RCC 7860 (cell line): ENCODE measurements at places on chromosomes 12 and 14.
A peak's percentile ranks its signal among the peaks of the same experiment; 100 is the strongest.

- DNase-seq: no peak
Measured at GRCh38 chr12:118073768-118074167, 12.8 kb upstream of the WSB2 start.

- no peak for DNase-seq
Measured at GRCh38 chr14:23566778-23567185, 809 bp downstream of the AP1G2 start.

DNA sequence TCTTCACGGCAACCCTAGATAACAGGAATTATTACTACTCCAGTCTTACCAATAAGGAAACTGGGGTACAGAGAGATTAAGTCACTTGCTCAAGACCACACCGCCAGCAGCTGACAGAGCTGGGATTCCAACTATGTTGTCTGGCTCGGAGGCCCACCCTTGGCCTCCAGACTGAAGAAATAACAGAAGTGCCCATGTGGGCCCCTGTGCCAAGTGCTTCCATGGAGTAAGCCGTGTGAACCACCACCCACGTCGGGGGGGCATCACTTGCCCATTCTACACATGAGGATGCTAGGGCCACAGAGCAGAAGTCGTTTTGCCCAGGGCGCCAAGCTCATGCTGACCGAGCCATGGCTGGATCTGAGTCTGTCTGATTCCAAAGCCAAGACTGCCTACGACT lies 926 bp upstream of the CMKLR1 start:
- no peak for DNase-seq

GRCh38 chr14:57389646-57390036 lies 745 bp upstream of the NAA30 start:
- no peak for DNase-seq

- no peak for DNase-seq
Measured at GRCh38 chr14:50432131-50432530, 35.5 kb upstream of the CDKL1 start.

DNA sequence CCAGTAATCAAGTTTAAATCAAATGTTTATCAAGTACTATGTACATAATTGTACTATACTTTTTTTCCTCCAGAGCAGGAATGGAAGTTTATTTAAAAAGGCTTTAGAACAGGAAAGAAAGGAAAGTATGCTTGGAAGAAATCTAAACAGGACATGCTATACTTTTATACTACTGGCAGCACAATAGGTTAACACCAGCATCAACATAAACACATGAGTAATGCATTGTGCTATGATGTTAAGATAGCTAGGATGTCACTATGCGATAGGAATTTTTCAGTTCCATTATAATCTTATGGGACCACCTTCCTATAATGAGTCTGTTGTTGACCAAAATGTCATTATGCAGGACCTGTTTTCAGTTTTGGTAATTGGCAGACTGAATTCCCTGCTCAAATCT lies 41.5 kb upstream of the ANKS1B start:
- DNase-seq: no peak

GRCh38 chr14:92039063-92039718 lies 668 bp downstream of the TRIP11 start:
- DNase-seq: peak; percentile 49

GRCh38 chr12:56999456-56999855 lies 6.9 kb downstream of the ZBTB39 start:
- no peak for DNase-seq

GRCh38 chr12:108185002-108185401 lies 55.9 kb downstream of the WSCD2 start:
- no peak for DNase-seq

- DNase-seq: no peak
Measured at GRCh38 chr14:52275372-52275771, 7.9 kb downstream of the PTGDR start.

GRCh38 chr14:96848011-96848410 lies 50.8 kb downstream of the VRK1 start:
- no peak for DNase-seq

GRCh38 chr12:63304887-63305316 lies 153.9 kb upstream of the AVPR1A start:
- no peak for DNase-seq

DNA sequence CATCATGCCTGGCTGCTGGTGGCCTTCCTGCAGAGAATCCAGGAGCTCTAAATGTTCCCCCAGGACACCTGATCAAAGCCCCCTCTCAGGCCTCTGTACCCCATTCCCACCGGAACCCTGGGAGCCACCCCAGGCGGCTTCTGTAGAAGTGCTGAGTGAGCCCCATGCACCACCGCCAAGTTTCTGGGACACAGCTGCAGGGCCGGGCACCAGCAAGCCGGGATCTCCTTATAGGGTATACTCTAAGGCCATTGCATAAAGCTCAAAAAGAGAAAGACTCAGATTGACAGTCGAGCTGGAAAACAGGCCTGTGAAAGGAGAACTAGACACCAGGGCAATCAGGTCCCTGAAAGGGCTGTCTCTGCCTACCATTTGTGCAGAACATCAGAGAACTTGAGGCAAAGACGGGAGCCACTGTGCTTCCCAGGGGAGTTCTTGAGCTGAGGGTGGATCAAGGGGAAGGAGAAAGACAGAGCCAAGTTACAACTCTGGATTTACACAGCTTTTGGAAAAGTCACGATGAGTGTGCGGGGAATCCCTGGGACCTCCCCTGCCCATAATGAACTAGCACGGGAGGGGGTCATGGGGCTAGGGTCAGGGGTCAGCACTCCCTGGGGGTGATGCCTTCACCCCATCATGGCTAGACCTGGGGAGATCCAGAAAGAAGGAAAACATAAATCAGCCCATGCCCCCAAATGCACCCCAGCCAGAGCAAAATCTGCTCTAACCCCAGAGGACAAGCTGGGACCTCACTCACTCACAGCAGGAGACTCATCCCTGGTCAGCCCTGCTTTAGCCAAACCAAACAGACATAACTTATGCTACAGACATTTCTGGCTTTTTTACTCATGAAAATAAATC lies 51.1 kb downstream of the ITPK1 start:
- no peak for DNase-seq

DNA sequence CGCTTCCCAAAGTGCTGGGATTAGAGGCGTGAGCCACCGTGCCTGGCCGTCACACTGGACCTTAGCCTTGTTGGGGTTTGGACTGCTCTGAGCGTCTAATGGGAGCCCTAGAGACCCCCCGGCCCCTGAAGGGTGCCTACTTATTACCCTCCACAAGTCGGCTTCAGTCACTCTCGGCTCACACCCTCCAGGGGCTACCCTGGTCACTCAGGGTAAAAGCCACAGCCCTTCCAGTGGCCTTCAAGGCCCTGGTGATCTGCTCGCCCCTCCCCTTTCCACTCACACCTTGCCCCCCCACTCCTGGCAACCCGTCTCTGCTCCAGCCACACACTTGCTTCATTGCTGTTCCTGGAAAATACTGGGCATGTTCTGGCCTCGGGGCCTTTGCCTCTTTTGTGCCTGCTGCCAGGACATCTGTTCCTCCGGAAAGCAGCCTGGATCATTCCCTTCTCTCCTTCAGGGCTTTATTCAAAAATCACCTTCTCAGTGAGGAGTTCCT lies 3.6 kb upstream of the MORN3 start:
- no peak for DNase-seq

DNA sequence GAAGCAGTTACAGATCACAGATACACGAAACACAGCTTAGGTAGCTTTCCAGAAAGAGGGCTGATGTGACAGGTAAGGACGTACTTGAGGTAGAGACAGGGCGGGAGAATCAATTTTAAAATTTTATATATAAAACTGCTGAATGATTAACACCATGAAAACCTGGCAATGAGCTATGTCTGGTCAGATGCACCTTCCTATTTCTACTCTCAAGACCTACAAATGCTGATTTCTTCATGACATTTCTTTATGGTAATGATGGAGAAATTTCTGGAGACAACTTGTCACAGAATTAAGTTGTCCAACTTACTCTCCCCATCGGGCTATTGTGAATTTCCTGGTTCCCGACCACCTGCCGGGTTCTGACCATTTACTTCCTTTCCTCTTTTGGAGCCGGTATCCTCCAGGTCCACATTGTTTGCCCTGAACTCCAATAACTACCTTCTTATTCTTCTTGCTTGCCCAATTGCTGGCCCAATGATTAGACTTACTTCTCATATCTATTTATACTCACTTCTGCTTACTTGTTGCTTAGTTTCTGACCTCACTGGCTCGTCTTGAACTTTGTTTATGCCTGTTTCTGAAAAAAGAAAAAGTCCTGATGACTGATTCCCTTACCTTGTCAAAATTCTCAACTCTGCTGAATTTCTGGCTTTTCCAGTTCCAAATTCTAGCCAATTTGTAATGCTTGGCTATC lies 12.8 kb upstream of the ATP2B1 start:
- no peak for DNase-seq

DNA sequence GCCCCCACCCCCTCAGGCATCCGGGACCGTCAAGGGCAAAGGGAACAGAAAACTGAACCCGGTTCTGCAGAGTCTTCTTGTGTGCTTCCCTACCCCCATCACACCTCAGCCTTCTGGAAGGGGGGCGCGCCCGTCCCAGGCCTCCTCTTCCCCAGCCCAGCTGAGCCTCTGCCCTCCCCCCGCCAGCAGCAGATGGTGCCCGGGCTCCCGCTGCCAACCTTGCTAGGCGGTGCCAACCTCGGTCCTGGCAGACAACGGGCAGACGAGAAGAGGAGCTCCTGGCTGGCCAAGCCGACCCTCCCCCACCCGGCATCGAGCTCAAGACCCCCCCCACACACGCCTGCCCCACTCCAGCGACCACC lies 8.7 kb downstream of the STAC3 start:
- DNase-seq: no peak

DNA sequence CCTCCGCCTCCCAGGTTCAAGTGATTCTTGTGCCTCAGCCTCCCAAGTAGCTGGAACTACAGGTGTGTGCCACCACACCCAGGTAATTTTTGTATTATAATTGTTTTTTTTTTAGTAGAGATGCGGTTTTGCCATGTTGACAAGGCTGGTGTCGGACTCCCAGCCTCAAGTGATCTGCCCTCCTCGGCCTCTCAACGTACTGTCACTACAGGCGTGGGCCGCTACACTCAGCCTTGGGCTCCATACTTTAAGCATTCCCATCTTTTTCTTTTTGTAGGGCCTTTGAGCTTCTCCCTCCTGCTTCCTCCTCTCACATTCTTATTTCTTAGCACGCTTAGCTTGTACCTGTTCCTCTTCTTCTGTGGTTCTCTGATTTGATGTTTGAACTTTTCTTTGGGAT lies 62.8 kb downstream of the SERPINA3 start:
- DNase-seq: no peak

GRCh38 chr14:65281991-65282895 lies 130.3 kb upstream of the FUT8 start:
- peak; percentile 55 for DNase-seq

DNA sequence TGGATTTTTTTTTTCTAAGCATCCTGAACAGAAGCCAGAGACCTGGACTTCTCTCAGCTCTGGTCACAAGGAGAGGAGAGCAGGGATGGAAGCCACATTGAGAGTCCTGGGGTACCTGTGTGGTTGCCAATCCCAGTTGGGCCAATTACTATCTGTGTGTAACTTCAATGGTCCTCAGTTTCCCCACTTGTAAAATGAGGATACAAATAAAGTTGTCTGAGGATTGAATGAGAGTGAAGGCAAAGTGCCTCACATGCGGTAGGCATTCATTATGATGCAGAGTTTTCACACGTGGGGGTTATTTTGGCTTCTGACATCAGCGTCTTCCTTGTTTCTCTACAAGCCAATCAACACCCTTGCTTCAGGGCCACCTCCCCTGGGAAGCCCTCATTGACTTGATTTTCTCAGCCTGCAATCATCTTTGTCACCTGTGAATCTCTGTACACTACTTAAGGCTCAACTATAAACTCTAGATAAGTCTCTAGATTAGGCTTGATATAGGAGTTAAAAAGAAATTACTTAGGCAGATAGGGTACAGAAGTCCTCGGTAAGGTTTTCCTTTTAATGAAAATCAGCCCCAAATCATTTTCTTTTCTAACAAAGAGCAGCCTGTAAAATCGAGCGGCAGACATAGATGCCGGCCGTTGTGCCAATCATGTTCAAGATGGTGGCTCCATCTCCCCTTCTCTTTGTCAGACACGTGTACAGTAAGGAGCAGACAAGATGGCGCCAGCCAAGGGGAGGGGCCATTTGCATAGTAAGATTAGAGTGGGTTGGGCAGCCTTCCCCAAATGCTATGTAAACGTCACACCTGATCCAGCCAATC lies 37.8 kb upstream of the FICD start:
- no peak for DNase-seq

DNA sequence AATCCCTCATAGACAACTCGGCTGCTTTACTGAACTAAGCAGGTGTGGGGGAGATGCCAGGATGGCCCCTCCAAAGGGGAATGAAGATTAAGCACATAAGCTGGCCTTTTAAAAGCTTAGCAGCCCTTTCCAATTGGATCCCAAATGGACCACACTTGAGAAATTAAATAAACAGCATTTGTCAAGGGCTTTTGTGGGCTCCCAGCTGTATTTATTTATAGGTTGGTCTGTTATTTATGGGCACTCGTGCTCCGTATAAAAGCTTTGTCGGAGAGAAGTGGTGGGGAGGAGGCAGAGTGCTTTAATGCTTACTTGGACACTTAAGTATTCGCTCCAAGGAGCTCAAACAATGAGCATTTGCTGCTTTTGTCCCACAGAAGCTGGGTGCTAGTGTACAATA lies 580.2 kb downstream of the MED13L start:
- no peak for DNase-seq

DNA sequence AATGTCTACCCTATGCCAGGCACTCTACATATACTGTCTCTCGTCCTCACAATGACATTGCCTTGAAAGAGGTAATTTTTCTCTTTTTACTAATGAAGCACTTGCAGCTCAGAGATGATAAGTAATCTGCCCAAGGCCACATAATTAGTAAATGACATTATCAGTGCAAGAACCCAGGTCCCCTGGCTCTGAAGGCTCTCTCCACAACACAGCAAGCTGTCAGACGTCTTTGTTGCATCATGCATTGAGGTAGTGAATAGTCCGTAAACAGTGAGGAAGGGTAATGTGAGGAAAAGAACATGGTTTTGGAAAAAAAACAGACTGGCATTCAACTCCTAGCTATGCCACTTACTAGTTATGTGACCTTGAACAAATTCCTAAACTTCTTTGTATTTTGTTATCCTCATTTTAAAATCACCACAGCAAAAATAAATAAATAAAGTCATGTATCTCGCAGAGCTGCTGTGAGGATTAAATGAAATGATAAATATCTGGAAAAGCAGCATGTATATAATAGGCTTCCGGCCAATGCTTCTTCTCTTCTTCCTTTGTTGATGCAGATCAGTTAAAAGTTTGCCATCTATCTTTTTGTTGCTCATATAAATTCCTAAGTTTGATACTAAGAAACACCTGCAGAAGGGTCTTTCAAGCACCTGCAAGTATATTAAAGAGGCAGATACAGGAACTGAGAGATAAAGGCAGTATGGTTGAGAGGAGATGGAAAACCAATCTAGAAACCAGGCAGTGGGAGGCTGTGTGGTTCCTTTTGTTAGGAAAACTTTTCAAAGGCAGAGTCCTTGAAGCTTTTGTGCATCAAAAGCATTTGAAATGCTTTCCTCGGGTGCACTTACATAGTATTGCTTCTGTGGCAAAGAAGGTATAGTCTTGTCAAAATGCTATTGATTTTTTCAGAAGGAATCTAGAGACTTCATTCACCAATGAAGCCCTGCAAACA lies 82.8 kb downstream of the BTG1 start:
- no peak for DNase-seq

DNA sequence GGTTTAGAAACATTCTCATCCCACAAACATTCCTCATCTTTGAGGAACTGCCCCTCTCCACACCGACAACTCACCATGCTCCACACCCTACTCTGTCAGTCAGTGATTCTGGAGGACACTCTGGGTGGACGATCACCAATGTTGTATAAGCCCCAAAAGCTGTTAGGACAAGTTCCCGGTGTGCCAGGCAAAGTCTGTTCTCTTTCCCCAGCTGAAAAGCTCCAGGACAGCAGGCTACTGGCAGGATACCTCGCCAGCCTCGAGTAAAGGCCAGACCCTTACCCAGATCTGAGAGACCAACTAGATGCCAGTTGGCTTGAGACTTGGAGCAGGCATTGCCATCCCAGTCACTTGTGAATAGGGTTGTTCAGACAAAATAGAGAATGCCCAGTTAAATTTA lies 12.0 kb downstream of the KRT5 start:
- DNase-seq: no peak
